Amniotic stem cell (primary cell): ENCODE measurements at places on chromosomes 2 and 18.

- DNase-seq: no peak
Measured at GRCh38 chr2:151796774-151797173, 31.4 kb downstream of the ARL5A start.

GRCh38 chr2:165560377-165560988 is 91.0 kb downstream of the CSRNP3 start:
- no peak for DNase-seq

- DNase-seq: no peak
Measured at GRCh38 chr18:49017813-49018553, 67.2 kb upstream of the SMAD7 start.

DNA sequence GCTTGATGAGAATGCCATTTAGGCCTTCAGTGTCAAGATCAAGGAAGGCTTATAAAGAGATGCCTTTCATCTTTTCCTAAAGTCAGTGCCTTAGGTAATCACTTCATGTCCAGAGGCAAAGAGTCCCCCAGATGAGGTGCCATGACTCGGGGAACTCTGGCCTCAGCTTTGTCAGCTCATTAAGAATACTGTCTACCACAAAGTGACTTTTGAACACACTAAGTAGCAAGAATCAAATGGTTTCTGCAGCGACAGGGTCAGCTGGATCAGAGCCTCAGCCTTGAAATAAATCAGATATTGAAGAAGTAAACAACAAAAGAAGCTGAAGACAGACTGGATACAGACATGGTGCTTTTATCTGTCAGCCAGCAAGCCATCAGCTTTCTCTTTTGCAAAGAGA is 120.1 kb upstream of the SLC39A10 start:
- no peak for DNase-seq

DNA sequence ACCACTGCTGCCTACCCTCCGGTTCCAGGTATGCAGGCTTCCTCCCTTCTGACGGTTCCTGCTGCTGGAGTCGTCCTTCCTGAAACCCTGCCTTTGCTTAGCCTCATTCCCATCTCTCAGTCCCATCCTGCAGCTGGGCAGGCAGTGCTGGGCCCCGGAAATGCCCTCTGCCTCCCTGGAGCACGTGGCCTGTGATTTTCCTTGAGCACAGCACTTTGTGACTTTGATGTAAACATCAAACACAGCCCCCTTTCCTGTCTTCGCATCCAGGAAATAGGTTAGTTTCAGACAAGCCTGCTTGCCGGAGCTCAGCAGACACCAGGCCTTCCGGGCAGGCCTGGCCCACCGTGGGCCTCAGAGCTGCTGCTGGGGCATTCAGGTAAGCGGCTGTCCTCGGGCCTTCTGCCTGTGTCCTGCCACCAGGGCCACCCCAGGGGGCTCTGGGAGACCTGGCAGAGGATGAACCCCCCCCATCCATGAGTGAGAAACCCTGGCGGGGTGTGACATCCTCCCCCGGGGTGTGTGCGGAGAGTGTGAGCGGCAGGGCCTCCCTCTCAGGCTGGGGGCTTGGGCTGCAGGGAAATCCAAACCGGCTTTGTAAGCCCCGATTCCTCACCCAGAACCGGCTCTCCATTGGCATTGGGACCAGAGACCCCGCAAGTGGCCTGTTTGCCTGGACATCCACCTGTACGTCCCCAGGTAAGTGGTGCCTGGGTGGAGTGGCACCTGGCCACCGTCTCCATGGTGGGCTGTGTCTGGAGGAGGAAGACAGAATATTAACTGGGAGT is at the start of gene ZAP70:
TSS of gene ZAP70 (plus strand) at position 281 of the 788 bp plus-strand sequence. CDS start 10,461 bp downstream, outside the sequence.
- no peak for DNase-seq

DNA sequence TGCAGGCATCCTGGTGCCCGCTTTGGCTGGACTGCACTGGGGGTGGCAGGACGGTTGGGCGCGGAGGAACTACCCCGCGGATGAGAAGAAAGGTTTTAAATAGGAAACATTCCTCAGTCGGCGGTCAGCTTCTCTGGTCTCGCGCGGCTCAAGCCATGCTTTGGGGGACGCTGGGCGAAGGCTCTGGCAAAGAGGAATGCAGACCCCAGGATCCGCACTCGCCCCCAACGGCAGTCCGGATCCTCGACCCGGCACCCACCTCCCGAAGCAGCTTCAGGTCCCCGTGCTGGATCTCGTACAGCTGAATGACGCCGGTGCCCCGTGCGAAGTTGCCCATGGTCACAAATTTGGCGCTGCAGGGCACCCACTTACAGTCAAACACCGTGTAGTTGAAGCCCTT is 686 bp upstream of the PNO1 start:
- peak; percentile 1 for DNase-seq

GRCh38 chr2:38068234-38068633 is 7.7 kb downstream of the CYP1B1 start:
- DNase-seq: no peak

DNA sequence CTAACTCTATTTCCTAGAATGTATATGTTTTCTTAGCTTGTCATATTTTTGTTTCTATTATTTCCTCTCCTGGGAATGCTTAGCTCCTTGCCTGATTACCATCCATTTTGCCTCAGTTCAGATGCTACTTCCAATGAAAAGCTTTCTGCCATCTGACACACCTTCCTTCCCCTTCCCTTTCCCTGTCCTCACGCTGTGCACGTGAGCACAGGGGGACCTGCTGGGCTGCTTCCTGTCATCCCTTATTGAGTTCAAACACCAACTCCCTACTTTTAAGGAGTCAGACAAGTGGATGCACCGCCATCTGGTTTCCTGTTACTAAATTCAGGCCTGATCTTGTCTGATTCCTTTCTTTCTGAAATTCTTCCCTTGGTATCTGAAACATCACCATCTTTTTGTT is 2.4 kb upstream of the INO80C start:
- no peak for DNase-seq

- DNase-seq: no peak
Measured at GRCh38 chr2:225556461-225556860, 157.0 kb downstream of the NYAP2 start.

DNA sequence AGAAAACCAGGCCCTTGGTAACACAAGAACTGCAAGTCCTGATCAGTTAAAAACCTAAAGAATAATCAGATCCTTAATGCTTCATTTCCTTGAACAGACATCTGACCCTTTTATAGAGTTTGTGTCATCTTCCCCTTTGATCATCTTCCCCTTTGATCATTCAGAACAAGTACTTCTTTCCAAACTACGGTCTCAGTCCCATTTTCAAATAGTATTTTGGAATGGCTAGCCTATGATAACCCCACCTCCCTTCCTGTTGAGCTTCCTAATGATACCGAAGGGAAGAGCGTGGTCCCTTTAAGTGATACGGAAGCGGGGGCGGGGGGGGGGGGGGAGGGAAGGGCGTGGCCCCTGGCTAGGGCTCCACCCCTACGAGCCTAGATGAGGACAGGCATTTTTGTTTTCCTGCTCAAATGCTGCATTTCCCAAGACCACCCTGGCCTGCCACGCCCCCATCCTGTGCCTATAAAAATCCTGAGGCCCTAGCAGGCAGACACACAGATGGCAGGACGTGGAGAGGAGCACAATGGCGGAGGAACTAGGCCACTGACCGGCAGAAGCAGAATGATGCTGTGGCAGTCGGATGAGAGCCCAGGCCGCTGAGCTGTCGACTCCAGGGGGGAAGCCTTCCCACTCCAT is 24.1 kb upstream of the CHRNA1 start:
- no peak for DNase-seq

- DNase-seq: no peak
Measured at GRCh38 chr2:8520791-8521344, 161.0 kb upstream of the ID2 start.

DNA sequence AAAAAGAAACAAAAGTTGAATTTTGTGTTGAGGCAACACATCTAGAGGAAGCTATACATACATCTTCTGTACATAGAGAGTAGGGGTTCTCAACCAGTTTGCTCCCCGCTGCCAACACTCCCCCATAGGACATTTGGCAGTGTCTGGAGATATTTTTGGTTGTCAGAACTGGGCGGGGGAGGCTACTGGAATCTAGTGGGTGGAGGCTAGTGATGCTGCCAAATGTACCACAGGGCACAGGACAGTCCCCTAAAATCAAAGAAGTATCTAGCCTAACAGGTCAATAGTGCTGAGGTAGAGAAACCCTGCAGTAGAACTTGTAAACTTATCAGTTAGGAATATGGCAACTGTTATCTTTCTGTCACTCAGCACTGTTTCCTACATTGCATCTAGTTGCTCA is 21.3 kb downstream of the ADAM23 start:
- no peak for DNase-seq

DNA sequence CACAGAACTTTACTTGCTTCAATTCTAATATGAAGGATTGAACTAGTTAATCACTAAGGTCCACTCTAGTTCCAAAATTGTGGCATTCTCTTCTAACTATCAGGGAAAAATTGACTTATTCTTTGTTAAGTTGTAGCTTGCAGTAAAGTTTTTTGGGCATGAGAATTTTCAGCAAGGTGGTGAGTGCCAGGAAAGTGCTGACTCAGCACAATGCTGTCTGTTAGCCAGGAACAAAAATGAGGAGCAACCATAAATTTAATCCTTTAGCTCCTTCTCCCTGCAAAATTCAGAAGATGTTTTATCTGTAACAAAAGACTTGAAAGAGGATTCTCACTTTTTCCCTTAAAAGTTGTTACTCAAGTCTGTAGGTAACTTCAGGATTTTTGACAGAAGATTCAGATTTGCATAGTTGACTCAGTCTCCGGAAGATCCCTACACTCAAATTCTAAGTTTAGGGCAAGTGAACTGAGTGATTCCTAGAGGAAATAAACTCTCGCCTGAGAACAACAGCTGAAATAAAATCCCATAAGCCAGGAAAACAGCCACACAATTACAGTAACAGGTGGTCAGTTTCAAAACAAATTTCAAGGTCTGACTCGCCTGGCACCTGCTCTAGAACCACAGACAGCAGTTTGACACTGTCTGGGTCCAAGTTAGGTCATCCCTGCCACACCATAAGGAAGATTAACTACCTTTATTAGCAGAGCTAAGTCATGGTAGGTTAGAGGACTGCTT is 20.2 kb upstream of the DARS1 start:
- no peak for DNase-seq

- DNase-seq: no peak
Measured at GRCh38 chr18:62954366-62954765, 239.0 kb downstream of the PHLPP1 start.

DNA sequence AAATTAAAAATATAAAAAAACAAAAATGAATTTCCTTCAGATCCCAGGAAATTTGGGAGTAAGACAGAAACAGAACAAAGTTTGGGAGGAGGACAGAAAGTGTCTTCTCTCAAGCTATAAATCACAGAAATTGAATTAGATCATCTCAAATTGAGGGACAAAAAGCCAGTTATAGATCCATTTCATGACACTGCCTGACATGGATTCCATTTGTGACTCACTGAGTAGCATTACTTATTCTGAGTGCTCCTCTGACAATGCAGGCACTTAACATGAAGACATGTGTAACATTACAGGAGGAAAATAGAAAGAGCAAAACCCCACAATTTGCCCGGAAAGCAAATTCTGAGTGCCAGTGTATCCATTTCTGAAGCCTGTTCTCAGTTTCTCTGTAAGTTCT is 63.9 kb upstream of the CREB1 start:
- no peak for DNase-seq

DNA sequence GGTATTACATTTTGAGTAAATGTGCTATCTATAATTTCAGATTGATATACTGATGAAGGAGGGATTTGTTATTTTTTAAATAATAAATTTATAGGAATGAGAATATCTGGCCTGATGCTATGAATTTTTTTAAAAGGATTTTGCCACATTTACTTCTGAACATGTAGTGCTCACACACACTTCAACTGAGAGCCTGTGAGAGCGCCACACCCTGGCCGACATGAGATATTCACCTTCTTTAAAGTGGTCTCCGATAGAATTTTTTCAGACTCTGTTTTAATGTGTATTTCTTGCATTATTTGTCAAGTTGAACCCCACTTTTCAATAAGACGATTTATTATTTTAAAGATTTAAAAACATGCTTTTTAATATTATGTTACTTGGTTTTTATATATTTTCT is 813.3 kb downstream of the DCC start:
- no peak for DNase-seq

DNA sequence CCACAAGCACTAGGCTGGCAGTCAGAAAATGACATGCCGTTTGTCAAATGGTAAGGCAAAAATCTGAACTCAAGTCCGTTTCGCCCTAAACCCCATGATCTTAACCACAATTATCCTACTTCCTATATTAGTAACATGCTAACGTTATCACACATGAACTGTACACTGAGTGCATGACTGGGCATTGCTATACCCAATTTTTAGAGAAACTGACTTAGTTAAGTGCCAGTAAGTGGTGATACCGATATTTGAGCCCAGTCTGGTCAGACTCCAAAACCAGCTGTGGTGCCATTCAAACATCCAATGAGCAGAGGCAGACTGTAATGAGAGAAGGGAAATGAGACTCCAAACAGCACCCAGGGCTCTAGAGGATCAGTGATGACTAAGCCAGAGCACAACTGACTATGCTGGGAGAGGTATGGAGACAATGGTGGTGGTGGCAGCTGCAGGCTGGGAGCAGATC is 311.7 kb upstream of the PKDCC start:
- no peak for DNase-seq

DNA sequence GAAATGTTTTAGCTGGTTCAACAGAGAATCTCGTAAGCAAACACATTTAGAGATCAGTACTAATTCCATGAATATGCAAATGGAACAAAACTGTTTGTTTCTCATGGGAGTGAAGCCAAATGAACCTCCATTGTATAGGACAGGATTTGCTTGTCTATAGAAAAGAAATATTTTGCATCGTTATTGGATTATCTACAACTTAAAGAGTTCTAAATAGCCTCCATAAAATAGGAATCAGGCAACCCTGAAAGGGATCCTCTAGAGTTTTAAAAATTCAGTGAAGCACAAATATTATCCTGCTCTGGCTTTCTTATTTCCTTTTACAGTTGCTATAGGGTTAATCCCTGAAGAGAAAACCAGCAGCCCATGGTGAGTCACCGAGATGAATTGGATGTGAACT is 378.4 kb upstream of the NRXN1 start:
- no peak for DNase-seq

GRCh38 chr2:113166187-113166645 is 7.6 kb upstream of the PSD4 start:
- DNase-seq: no peak

- DNase-seq: no peak
Measured at GRCh38 chr2:112108178-112108832, 29.9 kb upstream of the FBLN7 start.

GRCh38 chr2:16546128-16546754 is 119.4 kb downstream of the CYRIA start:
- no peak for DNase-seq

DNA sequence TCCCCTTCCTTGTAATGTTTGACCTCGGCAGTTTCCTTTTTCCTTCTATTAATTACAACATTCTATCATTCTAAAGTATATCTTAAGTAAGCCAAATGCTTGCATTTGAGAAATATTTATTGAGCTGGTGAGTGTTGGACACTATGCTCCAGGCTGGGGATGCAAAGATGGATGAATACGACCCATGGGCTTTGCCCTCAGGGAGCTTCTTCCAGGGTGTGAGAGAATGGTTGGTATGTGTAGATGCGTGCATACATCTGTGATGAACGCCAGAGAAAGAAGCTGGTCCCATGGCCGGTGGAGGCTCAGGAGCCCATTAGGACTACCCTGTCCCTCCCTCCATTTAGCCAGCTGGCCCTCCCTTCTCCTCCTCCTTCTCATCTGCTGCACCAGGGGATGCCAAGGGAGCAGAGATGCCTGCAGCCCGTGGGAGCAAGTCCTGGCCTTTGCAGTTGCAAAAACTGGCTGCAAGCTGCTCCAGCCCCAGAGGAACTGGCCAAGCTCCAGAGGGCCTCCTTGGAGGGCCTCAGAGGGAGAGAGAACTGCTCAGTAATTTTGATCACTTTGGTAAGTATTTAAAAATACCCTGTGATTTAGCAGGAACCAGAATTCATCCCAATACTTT is 65.7 kb upstream of the FOSL2 start:
- no peak for DNase-seq

- DNase-seq: no peak
Measured at GRCh38 chr2:8152392-8153257, 529.2 kb upstream of the ID2 start.
